Activated naive CD8-positive, alpha-beta T cell treated with anti-CD3 and anti-CD28 coated beads, Interleukin-2, amount 10 ng/mL, durations not matched to agents 7 days and 5 days (primary cell): ENCODE measurements at places on chromosomes 4 and X. TPM values are rescaled to one million over a fixed set of nuclear protein-coding genes. Genes with fewer than 3 reads are reported as not detected.

GRCh38 chr4:78606035-78606434 is 54.5 kb downstream of the ANXA3 start:
- peaks cover 8% of the 10 kb centered on the region for H3K4me1 ChIP-seq
- H3K36me3 ChIP-seq: peaks cover 17% of the 10 kb centered on the region
- no peaks in the 10 kb centered on the region for H3K27me3 ChIP-seq
- H3K27ac ChIP-seq: no peak overlapping the region
- DNase-seq: no peak

DNA sequence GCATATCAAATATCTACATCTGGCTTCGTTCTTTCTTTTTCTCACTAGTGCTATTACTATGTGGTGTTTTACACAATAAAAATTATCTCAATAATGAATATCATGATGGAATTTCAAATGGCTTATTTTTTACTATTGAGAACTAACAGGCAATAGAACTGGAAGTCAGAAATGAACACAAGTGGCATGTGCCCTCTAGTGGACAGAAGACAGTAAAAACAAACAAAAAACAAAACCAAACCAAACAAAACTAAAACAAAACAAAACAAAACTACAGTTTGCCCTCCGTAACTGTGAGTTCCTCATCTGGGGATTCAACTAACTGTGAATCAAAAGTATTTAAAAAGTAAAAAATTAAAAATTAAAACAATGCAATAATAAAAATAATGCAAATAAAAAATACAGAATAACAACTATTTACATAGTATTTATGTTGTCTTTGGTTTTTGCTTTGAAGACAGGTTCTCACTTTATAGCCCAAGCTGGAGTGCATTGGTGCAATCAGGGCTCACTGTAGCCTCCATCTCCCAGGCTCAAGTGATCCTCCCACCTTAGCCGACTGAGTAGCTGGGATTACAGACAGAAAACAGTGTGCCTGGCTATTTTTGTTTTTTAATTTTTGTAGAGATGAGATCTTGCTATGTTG is 195.6 kb upstream of the TACR3 start:
- H3K36me3 ChIP-seq: no peaks in the 10 kb centered on the region
- no peaks in the 10 kb centered on the region for H3K27me3 ChIP-seq
- no peak overlapping the region for H3K27ac ChIP-seq
- no peak for DNase-seq
- H3K4me3 ChIP-seq: no peak overlapping the region
- no peaks in the 10 kb centered on the region for H3K4me1 ChIP-seq

DNA sequence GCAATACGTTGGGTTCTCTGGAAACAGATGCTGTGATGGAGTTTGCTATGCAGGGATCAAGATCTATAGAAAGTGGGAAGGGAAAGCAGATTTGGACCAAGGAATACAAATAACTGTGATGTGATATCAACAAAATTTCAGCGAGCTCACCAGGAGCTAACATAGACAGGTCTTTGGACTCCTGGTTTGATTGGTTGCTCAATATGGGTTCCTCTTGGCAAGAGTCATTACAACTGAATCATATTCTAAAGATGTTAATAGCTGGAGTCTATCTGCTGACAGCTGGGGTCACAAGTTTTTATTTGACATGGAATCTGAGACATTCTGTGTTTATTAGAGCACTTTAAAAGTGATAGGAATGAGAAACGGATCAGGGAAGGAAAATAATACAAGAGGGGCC is 637.6 kb upstream of the GNPDA2 start:
- no peak overlapping the region for H3K27ac ChIP-seq
- no peaks in the 10 kb centered on the region for H3K4me1 ChIP-seq
- no peaks in the 10 kb centered on the region for H3K36me3 ChIP-seq
- no peaks in the 10 kb centered on the region for H3K27me3 ChIP-seq
- DNase-seq: no peak
- no peak overlapping the region for H3K4me3 ChIP-seq

GRCh38 chr4:22997358-22998224 is 304.9 kb downstream of the GBA3 start:
- no peak overlapping the region for H3K27ac ChIP-seq
- H3K4me3 ChIP-seq: no peak overlapping the region
- DNase-seq: no peak
- no peaks in the 10 kb centered on the region for H3K4me1 ChIP-seq
- no peaks in the 10 kb centered on the region for H3K36me3 ChIP-seq

DNA sequence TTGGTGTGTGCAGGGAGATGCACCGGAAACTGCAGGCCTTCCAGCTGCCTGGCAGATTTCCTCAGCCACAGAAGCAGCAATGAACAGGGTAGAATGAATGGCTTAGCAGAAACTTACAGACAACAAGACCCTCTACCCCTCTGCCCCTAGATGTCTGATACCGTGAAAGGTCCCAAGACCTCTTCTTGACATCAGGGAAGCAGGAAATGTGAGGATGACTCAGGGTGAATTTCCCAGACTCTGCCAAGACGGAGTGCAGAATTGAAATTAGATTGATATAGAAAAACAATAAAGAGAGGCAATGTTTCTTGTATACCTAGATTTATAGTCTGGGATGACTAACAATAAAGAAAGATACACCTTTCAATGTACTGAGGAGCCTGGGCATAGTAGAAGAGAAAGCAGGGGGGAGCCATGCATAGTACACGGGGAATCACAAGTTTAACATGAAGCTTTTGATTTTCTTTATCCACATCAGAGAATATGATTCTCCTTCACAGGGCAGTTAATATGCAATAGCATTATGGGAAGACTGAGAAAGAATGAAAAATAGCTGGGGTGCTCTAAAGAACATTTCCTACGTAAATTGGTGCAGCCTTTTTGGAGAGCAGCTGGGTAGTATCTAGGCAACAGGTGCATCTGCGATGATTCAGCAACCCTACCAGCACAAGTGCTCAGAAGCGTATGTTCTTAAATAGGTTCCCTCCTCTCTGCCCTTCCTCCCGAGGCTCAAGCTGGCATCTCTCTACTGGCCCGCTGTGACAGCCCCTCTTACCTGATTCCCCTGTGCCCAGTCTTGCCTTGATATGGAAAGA is 18.3 kb upstream of the CXCR3 start:
- H3K4me3 ChIP-seq: peak overlapping the region; percentile 19
- peaks cover 3% of the 10 kb centered on the region for H3K36me3 ChIP-seq
- no peak for DNase-seq
- peak overlapping the region; percentile 82 for H3K27ac ChIP-seq

Gene CCSER1
- 0.64 TPM for total RNA-seq

Gene NEK1
- 15.4 TPM for total RNA-seq

Gene PLXNB3
- 2.1 TPM for total RNA-seq

Gene SCD5
- 6.9 TPM for total RNA-seq

Gene CYSLTR1
- 4.2 TPM for total RNA-seq

Gene CXCL5
- total RNA-seq: not detected
